ENCODE measurements at places on chromosomes 11 and 22.

DNA sequence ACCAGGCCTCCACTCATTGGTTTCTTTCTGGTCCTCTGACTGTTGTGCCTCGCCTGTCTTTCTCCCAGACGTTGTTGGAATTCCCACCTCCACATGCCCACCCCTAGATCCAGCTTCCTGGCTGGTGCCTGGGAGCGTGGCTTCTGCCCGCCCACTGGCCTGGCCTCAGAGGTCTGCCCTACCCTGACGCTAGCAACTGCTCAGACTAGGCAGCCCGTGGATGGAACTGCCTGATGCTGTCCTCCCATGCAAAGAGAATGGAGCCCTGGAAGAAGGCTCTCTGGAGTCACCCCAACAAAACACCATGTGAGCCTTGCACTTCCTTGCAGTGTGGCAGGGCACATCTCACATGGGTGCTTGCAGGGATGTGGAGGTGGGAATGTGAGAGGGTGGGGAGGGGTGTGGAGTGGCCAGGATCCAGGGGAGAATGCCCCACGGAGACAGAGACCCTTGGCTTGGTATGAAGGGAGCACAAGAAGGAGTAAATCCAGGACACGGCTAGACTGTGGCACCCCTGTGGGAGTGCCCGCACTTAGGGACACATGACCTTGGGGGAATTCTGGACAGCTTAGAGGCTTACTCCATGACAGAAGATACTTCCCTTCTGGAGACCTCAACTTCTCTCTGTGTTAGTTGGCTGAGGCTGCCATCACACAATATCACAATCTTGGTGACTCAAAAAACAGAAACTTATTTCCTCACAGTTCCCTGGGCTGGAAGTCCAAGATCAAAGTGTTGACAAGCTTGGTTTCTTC lies 22.5 kb upstream of the ADA2 start:
- no peak for DNase-seq

DNA sequence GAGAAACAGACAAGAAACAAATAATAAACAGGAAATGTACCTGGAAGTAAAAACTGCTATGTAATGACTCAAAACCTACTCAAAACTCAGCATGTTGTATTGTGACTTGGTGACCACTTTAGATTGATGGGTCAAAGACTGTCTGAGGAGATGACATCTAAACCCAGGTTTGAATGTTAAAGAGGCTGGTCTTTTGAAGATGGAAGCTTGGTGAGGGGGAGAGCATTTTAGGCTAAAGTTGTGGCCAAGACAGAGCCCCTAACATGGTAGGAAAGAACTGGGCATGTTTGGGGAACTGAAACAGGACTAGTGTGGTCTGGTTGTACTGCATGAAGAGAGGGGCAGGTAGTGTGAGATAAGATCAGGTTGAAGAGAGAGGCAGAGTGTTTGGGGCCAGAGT lies 85.3 kb upstream of the MYO18B start:
- no peak for DNase-seq

DNA sequence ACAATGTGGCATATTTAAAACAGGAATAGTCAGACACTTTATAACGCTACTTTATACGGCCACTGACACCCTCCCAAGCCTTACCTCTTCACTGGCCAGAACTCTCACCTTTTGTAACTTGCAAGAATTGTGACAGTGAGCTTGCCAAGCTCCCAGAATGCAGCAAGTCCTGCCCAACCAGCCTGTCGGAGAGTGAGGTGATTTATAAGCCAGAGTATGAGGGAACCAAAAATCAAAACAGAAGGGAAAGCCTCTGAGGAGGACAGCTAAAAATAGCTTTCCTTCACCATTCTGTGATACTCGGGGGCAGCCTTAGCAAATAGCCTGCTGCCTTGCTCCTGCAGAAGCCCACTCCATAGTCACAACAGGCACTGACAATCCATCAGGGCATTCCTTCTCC lies 229.7 kb downstream of the FAM76B start:
- no peak for DNase-seq

GRCh38 chr11:120338107-120338933 lies 2.1 kb downstream of the ARHGEF12 start:
- DNase-seq: no peak

GRCh38 chr11:7638710-7639642 lies 34.3 kb downstream of the CYB5R2 start:
- no peak for DNase-seq

- no peak for DNase-seq
Observed at GRCh38 chr22:42214633-42215415, 55.6 kb downstream of the TCF20 start.

DNA sequence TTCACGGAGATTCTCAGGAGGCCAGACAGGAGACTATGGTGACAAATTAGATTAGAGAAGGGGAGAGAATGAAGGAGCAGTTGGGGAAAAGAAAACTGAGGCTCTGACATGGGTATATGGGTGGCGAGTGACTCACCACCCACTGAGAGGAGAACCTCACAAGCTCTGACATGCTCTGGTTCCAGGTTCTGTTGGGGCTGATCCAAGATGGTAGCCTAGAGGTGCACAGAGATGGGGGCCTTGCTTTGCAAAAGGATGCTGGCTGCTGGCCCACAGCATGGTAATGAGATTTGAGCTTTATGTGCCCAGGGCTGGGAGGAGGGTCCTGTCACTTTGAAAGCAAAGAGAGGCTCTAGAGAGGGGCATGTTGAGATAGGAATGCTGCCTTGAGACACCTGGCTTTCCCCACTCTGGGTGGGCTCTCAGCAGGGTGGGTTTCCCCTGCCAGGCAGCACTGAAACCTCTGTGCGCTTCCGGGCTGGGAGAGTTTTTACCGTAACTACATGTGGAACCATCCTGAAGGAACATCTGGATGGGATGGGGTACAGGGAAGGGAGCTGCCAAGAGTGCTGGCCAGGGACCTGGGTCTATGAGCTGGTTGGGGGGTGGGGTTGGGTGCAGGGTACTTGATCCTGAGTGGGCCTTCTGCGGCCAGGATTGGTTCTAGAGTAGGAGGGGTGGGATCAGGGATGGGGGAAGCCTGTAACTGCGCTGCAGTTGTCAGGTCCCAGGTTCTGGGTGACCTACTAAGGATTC lies 1.2 kb upstream of the GRK2 start:
- no peak for DNase-seq

DNA sequence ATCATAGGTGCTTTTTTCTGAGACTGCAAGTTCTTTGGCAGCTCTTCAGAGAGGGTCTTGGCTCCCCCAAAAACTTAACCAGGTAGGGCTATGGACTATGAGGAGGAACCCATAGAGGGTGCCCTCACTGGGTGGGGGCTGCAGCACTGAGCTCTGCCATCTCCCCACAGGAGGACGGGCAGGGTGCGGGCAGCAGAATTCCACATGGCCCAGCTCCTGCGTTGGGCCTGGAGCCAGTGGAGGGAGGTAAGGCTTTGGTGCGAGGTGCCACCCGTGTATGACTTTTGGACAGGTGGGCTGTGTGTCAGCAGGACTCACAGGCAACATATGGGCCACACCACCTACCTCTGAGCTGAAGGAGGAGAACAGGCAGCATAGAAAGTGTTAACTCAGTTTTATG lies 58.4 kb downstream of the PISD start:
- no peak for DNase-seq

- no peak for DNase-seq
Observed at GRCh38 chr11:56764976-56765375, 16.5 kb upstream of the OR9G4 start.

DNA sequence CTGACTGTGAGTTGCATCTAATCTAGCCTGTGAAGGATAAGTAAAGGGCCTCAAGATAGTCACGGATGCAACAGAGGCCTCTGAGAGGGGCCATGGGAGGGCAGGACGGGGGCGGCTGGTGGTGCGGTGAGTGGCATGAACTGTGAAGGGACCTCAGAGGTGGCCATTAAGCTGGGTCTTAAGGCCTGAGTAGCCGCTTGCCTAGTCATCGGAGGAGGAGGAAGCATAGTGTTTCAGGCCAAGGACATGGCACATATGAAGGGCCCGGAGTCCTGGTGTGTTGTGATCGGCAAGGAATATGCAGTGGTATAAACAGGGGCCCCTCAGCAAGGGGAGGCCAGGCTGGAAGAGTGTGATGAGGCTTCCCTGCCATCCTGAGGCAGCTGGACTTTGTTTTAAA lies 51.8 kb downstream of the TRIOBP start:
- no peak for DNase-seq

- no peak for DNase-seq
Observed at GRCh38 chr11:121869478-121869877, 246.5 kb downstream of the BLID start.

DNA sequence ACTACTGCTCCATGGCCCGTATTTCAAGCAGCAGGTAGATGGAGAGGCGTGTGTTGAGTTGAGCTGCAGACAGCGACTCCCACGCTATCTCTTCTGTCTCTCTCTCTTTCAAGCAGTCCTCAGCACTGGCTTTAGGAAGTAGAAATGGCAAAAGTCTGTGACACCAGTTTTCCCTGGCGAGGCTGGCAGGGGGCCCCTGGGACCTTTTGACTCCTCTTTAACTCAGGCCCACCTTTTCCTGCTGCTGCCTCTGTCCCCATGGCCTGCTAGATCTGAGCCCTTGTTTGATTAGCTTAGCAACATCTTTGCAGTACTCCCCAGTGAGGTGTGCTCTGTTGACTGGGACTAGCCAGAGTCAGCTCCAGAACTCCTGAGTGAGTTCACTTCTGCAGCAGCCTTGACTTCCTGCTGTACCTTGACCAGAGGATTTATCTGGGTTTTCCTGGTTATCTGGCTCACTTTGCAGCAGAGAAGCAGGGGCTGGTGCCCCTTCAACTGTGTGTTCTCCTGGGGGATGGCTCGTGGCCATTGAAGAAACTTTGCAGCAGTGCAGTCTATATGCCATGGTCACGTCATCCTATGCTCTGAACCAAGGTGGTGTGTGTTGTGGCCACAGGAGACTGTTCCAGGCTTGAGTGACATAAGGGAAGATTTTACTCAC lies 183.9 kb downstream of the DBX1 start:
- DNase-seq: no peak

DNA sequence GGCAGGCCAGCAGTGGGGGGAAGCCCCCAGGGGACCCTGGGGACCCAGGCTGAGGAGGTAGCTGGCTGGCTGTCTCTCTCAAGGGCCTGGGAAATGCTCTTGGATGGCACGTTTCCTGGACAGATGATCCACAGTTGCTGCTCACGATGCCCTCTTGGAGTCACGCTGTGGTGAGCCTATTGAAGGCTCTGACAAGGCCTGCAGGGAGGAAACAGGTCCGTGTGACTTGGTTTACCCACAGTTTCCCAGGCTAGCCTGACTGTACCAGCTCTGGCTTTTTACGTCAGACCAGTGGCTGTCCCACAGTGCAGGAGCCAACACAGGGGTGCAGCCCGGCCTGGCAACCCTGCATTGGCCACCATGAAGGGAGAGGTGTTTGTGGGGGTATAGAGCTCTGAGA lies 29.2 kb upstream of the PPARA start:
- no peak for DNase-seq

GRCh38 chr11:79241205-79241851 lies 199.5 kb downstream of the TENM4 start:
- DNase-seq: no peak

- no peak for DNase-seq
Observed at GRCh38 chr11:61688365-61689163, 8.4 kb downstream of the DAGLA start.

DNA sequence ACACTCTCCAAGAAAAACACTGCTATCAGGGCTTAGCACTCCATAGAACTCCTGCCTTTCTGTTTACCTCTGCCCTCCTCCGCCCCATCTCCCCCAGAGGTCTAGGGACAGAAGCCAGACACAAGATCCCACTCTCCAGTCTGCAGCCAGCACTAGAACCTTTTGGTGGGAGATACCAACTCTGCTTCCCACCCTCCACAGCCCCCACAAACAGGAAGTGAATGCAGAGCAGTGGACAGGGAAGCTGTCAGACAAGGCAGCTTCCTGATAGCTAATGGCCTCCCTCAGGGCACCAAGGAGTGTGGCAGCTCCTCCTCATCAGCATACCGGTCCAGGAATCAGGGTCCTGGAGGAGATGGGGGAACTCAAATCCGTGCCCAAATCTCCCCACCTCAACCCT lies 5.1 kb downstream of the SCN4B start:
- no peak for DNase-seq

- DNase-seq: no peak
Observed at GRCh38 chr22:44545773-44546172, 47.7 kb upstream of the RTL6 start.

DNA sequence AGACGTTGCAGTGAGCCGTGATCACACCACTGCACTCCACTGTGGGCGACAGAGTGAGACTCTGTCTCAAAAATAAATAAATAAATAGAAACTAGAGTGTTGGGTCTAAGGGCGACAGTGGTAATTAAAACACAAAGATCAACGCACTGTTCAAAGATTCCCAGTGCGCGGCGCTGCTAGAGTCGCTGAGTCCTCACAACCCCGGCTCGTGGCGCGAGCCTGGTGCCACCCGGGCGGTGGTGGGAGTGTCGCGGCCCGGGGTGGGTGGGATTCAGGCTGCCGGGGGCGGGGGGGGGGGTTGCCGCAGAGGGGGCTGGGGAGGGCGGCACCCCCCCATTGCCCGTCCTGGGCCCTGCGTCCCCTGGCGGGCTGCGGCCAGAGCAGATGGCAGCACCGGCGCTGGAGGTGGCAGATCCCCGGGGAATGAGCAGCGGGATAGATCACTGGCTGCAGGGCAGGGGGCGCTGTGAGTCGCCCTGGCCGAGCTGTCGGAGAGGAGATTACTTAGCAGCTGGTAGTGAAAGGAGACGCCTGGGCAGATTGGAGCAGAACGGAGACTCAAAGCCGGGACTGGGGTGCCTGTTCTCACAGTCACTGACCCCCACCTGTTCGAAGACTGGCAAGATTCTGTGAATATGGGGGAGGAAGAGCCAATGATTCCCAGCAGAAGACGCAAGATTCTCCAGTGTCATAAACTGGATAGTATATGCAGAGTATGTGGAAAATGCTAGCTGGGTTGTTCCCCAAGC lies 30.2 kb upstream of the APOBEC3A start:
- DNase-seq: peak; percentile 21

- no peak for DNase-seq
Observed at GRCh38 chr11:43942662-43943371, 380 bp downstream of the C11orf96 start.

DNA sequence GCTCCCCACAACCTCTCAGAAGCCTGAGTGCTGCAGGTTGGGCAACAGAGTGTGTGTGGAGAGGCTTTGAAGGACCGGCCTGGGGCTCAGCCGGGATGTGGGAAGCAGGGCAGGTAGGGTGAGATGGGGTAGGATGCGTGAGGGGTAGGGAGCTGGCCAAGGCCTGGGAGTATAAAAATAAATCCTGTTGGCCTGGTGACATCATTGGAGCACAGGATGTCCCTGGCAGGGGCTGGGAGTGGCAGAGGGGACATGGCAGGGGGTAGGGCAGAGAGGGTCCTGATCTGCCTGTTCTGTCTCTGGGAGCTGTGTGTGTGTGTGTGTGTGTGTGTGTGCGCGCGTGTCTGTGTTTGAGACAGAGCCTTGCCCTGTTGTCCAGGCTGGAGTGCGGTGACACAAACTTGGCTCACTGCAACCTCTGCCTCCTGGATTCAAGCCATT lies 28.6 kb downstream of the TEF start:
- DNase-seq: no peak
